Motor neuron (in vitro differentiated cells): ENCODE measurements at places on chromosomes 4 and X. TPM values are rescaled to one million over a fixed set of nuclear protein-coding genes. Genes with fewer than 3 reads are reported as not detected.

Gene PDCL2
- total RNA-seq, result 0.41 TPM in 1 of 2 replicates, not detected in the other

GRCh38 chr4:3323071-3323481 is 30.3 kb downstream of the RGS12 start:
- no peak for ATAC-seq

- ATAC-seq, result no peak
Observed at GRCh38 chr4:1970926-1971325, 37.8 kb downstream of the NELFA start.

- no peak for ATAC-seq
Observed at GRCh38 chrX:110440016-110440805, 81.6 kb downstream of the RTL9 start.

DNA sequence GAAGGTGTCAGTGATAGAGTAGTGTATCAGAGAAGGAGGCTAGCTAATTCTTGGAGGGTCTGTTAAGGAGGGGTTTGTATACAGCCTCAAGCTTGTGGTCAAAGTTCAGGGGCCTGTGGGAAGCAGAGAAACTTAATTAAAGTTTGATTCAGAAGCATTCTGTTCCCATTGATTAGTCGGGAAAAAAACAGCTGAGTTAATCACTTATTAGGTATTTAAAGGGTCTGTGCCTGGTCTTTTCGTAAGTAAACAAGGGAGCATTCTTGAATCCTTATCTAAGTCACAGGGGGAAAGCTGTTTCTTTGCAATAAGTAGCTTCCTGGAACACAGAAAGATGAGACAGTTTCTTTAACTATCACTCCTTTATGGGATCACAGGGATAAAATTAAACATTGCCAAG is 492.1 kb downstream of the PCDH10 start:
- ATAC-seq, result no peak

DNA sequence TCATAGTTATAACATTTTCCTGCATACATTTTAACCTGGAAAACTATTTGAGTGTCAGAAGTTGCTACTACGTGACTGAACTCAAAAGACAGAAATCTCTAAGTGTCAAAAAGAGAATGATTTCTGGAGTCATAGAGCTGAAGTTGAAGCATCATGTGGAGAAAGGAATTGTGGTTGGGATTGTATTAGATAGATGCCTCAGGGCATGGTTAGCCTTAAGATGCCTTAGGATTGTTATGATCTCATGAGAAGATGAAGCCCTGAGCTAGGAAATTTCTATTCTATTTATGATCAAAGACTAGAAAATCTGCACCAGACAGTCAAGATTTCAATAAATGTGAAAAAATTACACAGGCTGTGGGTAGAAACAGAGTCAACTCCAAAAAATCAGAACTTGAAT is 20.2 kb downstream of the EPGN start:
- no peak for ATAC-seq

Gene ADRA2C
- 2.9 and 3.1 TPM in 2 replicates for total RNA-seq

- ATAC-seq, result no peak
Observed at GRCh38 chrX:110168585-110168984, 149.3 kb downstream of the AMMECR1 start.

Gene DCHS2
- 0.63 and 0.69 TPM in 2 replicates for total RNA-seq

- no peak for ATAC-seq
Observed at GRCh38 chr4:185472103-185472542, 590 bp upstream of the CCDC110 start.

DNA sequence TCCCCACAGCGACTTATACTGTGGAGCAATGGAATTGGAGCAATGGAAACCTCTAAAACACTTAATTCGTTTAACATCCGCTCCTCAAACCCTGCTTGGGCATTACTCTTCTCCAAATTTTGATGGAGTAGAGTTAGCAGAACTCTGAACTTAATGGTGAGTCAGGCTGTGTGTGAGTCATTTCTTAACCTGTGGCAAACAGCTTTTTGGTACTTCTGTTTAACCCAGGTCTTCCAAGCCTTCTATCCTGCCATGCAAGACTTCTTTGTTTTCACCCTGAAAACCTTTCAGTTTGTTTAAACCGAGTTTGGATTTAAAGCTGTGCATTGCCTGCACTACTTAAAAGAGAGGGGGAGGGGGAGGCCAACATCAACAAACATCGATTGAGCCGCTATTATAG is 3.6 kb upstream of the AMOT start:
- ATAC-seq, result no peak

Gene RAB33A
- not detected in 2 replicates for total RNA-seq

- no peak for ATAC-seq
Observed at GRCh38 chr4:73917081-73917501, 47.9 kb downstream of the CXCL1 start.

DNA sequence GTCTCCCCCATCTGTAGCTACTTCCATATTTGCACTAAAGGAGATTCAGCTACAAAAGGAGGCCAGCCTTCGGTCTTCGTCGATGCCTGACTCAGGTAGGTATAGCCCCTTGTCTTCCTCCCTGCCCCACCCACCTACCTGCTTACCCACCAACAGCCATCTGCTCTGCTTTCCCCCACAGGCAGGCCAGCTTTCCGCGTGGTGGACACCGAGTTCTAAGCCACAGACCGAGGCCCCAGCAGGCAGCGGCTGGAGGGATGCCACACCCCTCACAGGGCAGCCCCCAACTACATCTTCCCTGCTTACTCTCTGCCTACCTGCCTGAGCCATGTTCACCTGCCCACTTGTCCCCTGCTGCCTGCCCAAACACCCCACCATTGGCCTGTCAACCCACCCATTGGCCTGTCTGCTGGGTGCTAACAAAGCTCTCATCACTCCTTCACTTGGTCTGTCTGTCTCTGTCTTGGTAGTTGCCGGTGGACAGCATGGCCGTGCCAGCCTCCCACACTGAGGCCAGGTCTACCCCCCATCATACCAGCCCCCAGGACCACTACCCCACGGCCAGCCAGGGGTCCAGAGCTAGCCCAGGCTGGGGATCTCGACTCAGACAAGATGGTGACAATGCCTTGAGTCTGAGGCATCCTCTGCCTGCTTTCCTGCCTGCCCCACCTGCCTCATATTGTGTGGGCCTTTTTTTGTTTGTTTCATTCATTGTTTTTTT is 4.1 kb upstream of the USP11 start:
- ATAC-seq, result no peak

GRCh38 chrX:42930951-42931350 is 153.0 kb upstream of the PPP1R2C start:
- ATAC-seq, result no peak

- no peak for ATAC-seq
Observed at GRCh38 chrX:154300816-154301215, 5.2 kb downstream of the TKTL1 start.

- peak; percentile 36 for ATAC-seq
Observed at GRCh38 chr4:174460684-174461083, 61.6 kb downstream of the HPGD start.

GRCh38 chr4:178028481-178028880 is 586.2 kb upstream of the AGA start:
- no peak for ATAC-seq

DNA sequence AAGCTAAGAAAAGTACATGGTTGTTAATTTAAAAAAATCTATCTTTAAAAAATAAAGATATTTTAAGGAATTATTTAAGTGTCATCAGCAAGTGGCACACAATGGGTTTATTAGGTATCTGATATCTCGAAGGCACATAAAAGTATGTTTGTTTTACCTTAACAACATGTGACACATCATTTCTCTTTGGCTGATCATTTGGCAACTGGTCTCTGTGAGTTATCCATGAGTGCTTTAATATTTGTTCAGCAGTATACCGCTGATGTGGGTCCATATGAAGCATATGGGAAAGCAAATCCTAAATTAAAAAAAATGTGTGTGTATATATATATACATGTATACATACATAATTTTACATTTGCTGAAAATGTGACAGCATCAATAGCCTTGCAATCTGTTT is 123.2 kb downstream of the RPS6KA6 start:
- no peak for ATAC-seq

GRCh38 chr4:156971676-156972378 is at the start of gene PDGFC:
Gene PDGFC (minus strand): TSS chr4:156971799. CDS start chr4:156970903, 896 bp downstream.
- ATAC-seq, result peak; percentile 73

GRCh38 chrX:54865208-54865607 is 55.4 kb upstream of the TRO start:
- ATAC-seq, result no peak

DNA sequence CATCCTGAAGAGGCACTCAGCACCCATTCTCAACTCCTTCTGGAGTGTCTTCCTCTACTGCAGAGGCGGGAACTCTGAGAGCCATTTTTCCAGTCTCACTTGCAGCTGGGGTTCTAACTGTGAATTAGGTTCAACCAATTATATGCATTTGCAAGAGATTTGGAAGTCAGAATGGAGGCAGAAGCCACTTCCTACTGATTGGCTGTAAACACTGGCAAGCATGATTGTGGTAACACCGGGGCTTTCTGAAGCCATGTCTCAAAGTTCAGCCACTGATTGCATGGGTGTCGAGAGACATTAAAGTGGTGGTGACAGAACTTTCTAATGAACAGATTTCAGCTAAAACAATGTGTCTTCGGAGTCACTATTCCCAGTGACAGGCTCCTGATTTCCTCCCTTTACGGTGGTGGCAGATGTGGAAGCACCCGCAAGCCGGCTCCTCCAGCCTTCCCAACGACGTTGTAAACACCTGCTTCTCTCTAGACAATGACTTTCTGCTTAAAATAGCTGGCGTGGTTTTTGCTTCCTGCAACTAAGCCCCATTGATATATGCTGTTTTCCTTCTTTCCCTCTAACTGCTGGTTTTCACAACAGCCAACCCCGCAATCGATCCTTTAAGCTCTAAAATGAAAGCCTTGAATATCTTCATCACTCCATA is 92.0 kb downstream of the IRF2 start:
- no peak for ATAC-seq

- no peak for ATAC-seq
Observed at GRCh38 chr4:26131711-26132110, 189.1 kb upstream of the RBPJ start.

Gene F9
- total RNA-seq, result 0.13 TPM in 1 of 2 replicates, not detected in the other

- ATAC-seq, result peak; percentile 31
Observed at GRCh38 chrX:1591863-1592469, 562 bp downstream of the AKAP17A start.

DNA sequence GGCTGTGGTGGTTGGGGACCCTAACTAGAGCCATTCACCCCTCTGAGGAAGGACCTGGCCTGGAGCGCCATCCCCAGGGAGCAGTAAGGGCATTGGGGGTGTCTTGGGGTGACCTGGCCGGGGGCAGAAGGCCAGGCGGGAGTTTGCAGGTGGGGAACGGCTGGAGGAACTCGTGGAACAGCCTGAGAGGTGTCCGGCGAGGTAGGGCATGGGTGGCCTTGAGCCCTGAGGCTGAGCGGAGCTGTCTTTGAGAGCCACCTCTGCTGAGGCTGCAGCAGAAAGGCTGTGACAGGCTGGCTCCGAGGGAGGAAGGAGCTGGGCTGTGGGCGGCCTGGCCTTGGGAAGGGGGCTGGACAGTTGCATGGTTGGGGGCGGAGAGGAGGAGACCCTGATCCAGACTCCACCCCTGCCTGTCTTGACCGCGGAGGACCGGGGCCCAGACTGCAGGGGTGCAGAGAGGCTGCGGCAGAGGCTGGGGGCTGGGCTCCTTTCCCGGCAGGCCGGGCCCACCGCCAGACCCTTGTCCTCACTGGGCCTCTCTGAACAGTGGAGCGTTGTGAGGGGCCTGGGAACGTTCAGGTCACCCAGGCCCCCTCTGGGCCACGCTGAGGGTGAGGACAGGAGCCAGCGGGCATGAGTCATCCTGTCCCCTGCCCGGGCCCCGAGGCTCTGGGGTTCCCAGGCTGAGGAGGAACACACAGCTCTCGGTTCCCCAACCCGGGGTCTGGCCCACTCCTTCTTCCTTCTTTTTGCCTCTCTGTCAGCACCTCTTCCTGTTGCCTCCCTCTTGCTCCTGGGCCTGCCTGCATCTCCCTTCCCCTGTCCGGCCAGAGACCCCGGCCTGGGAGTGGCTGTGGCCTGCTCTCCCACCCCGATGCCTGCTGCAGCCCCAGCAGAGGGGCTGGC is 8.1 kb downstream of the SH3BP2 start:
- peak; percentile 4 for ATAC-seq

Gene CXXC4
- 0.09 and 0.23 TPM in 2 replicates for total RNA-seq

Gene MED12
- 20.2 and 22.5 TPM in 2 replicates for total RNA-seq

- ATAC-seq, result no peak
Observed at GRCh38 chr4:152887981-152888380, 48.1 kb upstream of the FHDC1 start.

Gene PCDH11X
- 0.07 TPM in 1 of 2 replicates, not detected in the other for total RNA-seq

DNA sequence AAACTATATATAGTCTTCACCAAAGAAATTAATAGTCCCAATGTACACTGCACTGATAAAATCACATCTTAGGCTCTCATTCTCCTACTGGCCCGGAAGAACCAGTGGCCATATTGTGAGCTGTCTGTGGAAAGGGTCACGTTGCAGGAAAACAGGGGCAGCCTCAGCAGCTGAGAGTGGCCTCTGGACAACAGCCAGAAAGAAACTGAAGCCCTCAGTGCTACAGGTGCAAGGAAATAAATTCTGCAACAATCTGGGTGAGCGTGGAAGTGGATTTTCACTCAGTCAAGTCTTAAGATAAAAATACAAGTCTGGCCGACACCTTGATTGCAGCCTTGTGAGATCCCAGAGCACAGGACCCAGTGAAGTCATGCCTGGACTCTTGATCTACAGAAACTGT is 3.2 kb upstream of the SLC25A14 start:
- no peak for ATAC-seq

DNA sequence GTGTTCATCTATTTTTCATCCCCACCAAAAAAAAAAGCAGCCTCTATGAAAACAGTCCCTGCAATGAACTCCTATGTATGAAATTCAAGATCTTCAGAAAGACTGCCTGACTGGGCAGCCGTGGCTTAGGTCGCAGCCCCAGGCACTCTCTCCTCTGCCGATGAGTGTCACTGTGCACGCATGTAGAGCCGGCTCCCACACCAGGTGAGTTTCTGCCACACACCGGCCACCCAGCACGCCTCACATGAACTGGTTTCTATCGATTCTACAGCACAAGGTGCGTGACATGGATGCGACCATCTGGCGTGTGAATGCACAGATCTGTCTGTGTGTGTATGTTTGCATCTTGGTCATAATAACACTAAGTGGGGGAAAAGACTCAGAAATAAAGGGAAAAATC is 140.4 kb downstream of the AFAP1 start:
- no peak for ATAC-seq

DNA sequence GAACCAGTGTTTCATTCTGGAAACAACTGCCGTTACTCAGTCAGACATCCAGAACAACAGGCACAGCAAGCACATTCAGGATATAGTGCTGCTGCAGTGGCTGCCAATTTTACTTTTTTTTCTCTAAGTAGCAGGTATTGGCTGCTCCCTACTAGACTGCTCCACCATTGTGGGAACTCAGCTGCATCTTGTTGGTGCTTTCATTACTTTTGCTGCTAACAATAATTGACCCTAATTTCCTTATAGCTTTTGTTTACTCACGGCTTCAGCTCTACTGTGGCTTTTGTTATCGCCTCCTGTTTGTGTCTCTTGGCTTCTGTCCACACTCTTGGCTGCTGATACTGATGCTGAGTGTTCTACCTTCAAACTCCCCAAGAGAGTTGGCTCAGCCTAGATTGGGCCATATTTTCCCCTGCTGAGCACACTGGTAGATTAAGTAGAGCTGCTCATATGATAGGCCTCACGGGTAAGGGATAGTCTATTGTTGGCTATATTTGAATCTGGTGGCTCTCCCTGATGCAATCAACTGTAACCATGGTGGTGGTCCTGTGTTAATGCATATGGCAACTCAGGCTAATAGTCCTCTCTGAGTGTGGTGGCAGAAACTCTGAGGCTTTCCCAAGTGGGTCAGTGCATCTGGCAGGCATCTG is 44.5 kb upstream of the IL2 start:
- peak; percentile 21 for ATAC-seq
